ENCODE measurements at places on chromosomes 5 and 9.

- no peak for DNase-seq
Observed at GRCh38 chr5:93349613-93350012, 231.4 kb downstream of the NR2F1-AS1 start.

GRCh38 chr5:167642181-167642580 lies 649.3 kb upstream of the WWC1 start:
- DNase-seq: no peak

GRCh38 chr5:58496488-58496887 lies 5.3 kb downstream of the GAPT start:
- no peak for DNase-seq

DNA sequence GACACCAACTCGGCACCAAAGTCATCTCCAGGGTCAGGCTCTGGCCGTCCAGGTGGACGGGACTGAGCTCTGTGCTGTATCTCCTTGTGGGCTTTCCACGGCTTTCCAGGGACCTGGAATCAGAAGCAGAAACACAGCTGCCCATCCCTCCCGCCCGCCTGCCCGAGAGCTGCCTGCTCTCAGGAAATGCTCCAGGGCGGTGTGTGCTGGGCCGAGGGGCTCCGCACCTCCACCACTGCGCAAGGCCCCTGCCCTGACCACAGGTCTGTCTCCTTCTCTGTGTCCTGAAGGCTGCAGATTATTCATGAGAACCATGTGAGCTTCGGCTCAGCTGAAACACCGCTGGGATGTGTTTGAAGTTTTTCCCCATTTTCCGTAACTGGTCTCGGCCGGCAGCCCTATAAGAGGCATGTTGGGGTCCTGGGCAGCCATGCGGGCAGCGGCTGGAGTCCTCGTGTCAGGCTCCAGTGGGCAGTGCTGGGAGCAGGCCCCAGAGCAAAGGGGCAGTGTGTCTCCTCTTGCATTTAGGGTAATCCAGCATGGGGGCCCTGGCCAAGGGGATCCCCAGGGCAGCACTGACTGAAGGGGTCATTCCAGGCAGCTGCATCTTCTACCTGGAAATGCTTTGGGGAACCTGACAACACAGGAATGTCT lies 22.8 kb downstream of the NKD2 start:
- no peak for DNase-seq

GRCh38 chr5:151234476-151235238 lies 10.8 kb upstream of the CCDC69 start:
- no peak for DNase-seq

DNA sequence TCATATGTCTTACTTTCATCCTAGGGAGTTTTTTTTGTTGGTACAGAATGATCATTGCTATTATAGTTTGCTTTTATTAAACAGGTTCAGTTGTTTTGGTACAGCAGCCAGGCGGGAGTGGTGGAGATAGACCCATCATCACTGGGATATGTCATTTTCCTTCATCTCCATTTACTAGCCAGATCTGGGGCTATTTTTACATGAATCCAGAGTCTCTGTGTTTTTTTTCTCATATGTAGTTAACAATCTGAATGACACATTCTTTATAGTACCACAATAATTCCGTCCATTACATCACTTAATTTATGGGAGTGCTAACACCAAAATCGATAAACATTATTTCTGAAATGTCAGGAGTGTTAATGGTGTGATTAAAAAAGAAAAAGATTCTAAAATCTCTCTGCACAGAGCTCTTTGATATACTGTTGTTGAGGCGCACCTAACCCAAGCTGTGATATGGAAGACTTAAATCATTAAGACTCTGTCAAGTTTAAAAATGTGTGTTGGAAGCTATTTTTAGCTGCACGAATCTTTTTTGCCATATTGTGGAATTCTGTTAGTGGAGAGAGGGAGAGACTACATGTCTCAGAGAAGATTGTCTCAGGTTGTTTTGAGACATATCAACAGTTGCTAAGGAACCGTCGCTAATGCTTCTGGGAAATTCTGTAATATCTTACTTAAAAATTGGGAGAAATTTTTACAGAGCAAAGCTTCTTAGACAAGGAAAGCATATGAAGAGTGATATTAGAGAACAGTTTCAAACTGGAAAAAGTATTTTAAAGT lies 59.6 kb downstream of the RPS23 start:
- DNase-seq: no peak

GRCh38 chr5:150451594-150451993 lies 2.1 kb upstream of the RPS14 start:
- no peak for DNase-seq

DNA sequence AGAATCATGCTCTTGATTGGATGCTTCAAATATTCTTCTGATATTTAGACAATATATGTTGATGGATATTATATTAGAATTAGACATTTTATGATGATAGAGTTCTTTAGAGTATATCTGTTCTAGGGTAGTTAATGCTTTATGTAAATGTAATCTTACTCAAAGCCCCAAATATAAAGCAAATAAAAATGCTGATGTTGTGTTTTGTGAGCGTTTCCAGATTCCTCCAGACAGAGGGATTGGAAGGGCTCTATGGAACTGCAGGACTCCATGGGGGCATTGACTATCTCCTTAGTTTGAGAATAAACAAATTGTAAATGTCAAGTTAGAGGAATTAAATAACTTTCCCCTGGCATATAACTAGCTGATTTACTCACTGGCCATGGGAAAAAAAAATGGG lies 184.5 kb downstream of the MRPS30 start:
- DNase-seq: no peak

GRCh38 chr9:128553728-128554127 lies 1.3 kb downstream of the SPTAN1 start:
- DNase-seq: no peak

DNA sequence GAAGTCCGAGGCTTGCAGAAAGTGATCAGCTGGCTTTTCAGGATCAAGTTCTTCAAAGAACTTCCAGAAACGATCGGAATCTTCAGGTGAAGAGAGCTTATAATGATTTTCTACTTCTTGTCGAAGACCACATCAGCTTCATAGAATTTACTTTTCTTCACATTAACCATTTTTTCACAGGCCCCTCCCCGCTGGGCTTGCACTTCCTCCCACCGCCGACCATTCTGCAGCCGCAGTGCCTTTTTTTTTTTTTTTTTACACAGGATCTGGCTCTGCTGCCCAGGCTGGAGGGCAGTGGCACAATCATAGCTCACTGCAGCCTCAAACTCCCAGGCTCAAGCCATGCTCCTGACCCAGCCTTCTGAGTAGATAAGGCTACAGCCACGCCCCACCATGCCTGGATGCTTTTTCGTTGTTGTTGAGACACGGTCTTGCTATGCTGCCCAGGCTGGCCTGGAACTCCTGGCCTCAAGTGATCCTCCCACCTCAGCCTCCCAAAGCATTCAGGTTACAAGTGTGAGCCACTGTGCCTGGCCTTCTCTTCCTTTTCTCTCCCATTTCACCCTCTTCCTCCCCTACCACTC lies 15.3 kb upstream of the RNF130 start:
- no peak for DNase-seq

- no peak for DNase-seq
Observed at GRCh38 chr5:33999978-34000377, 7.9 kb downstream of the AMACR start.

- DNase-seq: peak; percentile 74
Observed at GRCh38 chr5:177370488-177371119, 12.9 kb downstream of the RGS14 start.

DNA sequence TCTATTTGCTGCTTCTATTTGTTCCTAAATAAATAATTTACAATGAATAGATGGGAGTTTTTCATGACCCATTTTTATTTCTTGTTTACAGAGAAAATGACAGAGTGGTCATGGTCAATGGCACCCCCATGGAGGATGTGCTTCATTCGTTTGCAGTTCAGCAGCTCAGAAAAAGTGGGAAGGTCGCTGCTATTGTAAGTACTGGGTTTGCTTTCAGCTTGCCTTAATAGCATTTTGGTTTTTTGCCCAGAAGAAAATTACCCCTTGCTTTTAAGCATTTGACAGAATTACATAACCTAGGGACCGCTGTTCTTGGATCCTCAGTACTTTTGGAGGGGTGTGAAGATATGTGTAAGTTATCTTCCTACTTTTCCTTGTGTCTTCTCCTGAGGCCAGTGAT lies 44.1 kb downstream of the TJP2 start:
- no peak for DNase-seq

DNA sequence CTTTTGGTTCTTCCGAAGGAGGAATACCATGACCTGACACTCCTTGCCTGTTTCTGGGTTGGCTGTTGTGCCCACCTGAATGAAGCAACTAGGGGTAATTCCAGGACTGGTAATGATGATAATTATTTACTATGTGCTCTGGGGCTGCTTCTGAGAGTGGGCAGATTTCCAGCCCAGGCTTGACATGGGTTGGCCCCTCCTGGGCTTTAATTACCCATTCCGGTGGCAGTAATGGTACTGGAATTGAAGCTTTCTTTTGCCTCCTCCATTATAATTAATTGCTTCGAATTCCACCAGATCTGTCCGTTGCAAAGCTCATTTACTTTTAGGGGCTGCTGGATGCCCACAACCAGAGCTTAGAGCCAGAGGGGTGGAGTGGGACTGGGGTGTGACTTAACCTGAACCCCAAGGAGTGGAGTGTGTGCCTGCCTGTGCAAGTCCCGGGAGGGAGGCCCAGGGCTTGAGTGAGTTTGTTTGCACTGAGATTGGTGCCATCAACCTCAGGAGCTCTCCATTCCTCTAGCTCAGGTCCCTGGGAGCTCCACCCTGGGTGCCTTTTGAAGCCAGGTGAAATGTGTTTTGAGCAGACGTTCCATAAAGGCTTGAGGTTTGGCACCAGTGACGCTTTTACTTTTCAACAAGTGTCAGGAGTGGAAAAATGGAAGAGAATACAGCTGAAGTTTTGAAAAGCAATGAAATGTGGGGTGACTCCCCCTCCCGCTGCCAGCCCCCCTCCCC lies 214.6 kb downstream of the PDZD2 start:
- no peak for DNase-seq

GRCh38 chr5:142784401-142784955 lies 14.3 kb downstream of the ARHGAP26 start:
- no peak for DNase-seq

DNA sequence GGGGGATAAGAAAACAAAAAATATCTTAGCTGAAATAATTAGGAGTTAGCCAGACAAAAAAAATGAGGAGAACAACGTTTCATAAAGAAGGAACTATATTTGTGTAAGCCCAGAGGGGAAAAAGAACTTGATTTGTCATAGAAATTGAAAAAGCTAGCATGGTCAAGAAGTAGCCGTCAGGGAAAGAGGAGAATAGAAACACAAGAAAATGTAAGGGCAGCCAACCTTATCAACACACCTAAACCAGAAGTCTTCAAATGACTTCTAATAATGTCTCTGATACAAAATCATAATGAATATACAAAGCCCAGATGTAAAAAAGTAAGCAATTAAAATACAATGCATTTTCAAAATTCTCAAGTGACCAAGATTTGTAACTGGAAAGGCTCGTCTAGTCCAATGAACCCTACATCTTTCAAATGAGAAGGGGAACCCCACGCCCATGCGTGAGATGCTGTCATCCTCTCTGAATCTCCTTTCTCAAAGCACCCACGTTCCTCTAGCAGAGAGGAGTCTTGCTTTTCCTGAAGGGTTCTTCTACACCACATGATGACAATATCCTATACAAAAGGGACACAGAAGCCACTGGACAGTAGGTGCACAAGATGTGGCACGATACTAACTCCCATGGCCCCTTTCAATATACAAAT lies 103.7 kb downstream of the ARL15 start:
- no peak for DNase-seq

GRCh38 chr5:142597546-142598337 lies 88.1 kb downstream of the FGF1 start:
- no peak for DNase-seq

DNA sequence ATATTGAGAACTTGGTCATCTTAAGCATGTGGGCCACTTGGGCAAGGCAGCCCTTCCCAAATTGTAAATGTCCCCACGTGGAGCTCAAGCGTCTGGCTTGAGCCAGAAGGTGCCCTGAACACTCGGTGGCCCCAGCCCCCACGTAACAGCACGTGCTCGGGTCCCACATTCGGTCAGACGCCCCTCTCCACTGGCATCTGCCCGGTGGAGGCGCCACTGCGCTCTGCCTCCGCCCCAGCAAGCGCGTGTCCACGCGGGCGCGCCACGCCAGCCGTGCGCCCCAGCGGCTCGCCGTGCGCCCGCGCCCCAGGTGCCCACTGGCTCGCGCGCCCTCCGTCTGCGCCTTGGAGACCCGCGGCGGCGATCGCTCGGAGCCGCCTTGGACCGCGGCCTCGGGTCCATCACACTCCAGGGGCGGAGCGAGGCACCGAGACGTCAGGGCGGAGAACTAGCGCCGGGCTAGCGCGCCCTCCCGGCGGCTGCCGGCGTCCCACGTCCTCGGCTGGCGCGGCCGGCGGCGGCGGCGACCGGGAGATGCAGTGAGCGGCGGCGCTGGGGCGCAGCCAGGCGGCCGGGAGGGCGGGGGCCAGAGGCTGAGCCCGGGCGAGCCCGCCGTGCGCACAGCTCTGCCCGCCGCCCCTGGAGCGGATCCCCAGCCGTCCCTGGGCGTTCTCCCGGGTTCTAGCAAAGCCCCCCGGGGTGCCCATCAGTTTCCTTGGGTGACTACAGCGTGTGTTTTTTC lies at the start of gene PALM2AKAP2:
TSS of gene PALM2AKAP2 (plus strand) at position 488 of the 742 bp plus-strand sequence. CDS start 291 bp downstream, outside the sequence.
- no peak for DNase-seq

DNA sequence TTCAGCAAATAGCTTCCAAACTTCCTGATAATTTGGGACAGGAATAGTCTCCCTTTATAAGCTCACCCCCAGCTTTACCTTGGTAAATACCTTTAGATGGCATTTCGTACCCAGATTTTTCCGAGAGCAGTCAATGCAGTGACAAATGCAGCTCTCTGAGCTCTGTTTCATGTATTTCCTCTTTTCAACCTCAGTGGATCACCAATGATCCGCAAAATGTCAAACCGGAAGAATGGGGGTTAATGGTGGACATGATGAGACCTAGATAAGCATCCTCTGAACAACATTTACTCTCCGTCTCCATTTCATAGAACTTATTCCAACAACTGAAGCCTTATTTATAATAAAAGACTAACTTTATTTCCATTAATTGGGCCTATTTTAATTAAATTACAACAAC lies 227.3 kb downstream of the MCTP1 start:
- DNase-seq: no peak

GRCh38 chr5:106380736-106381135 lies 1290.0 kb downstream of the EFNA5 start:
- no peak for DNase-seq

DNA sequence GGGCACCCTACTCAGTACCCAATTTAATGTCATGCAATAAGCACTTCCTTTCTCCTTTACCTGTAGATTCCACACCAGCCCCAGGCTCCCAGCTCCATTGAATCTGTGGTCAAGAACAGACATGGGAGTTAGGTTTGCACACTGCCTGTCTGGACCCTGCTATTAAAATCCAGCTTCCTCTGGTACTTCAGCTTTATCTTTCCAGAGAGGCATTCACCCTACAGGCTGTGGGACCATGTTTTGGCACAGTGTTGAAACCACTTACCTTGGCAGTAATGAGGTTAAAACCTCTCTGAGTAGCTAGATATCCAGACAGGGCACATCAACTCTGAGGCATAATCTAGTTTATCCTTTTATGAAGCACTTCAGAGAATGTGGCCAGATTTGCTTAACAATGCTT lies 191.5 kb upstream of the PCSK5 start:
- DNase-seq: no peak

GRCh38 chr5:26942481-26942880 lies 95.9 kb downstream of the CDH9 start:
- DNase-seq: no peak

All from stimulated activated naive CD8-positive, alpha-beta T cell treated with anti-CD3 and anti-CD28 coated beads, Interleukin-15, amount 100 ng/mL, for 72 hours (primary cell).